ENCODE measurements at places on chromosomes 5 and 9.

- DNase-seq = no peak
These were observed 83.5 kb downstream of the TLR4 start for GRCh38 chr9:117787746-117788145.

- DNase-seq = no peak
These were observed 70.0 kb downstream of the NXNL2 start for GRCh38 chr9:88604836-88605511.

- peak; percentile 1 for DNase-seq
These were observed 267.2 kb downstream of the RAB3C start for GRCh38 chr5:58849921-58850667.

GRCh38 chr9:93390953-93391515 lies 60.5 kb upstream of the FAM120A start:
- no peak for DNase-seq

DNA sequence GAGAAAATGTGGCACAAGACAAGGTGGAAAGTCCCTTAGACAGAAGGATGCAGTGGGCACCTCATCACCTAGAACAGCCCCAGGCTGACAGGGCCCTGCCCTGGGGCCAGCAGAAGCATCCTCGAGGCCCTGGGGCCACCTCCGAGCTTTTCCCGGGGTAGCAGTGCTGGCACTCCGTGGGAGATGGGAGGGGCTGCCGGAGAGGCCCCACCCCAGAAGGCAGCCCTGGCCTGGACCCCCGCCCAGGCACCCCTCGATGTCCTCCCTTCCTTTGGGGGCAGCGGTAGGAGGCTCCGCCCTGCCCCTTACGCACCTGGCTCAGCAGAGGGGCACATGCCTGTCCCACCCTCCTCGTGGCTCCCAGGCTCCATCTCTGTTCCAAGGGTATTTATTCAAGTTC lies 17.7 kb upstream of the NSMF start:
- no peak for DNase-seq

DNA sequence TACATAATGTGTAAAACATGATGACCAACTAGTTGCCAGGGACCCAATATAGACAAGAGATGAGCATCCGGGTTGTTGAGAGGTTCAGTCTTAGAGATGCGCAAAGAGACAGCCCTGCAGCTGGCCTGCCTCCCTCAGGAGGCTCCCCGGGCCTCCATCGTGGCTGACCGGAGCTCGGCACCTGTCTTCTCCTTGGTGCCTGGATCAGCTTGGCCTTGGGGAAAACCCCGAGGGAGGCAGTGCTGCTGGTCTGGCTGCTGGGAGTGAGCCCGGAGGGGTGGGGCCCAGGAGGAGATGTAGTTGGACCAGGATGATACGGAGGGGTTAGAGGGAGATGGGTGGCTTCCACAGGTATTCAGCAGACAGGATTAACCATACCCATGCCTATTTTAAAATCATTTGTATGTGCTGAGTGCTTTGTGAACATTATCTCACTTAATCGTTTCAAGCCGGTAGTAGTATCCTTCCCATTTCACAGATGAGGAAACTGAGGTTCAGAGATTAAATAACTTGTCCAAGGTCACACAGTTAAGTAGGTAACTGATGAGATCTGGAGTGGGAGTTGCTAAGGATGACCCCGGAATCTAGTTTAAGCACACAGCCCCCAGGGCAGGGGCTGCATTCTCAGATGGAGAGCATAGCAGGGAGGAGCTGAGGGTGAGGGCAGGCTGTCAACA lies 173.8 kb downstream of the COL23A1 start:
- no peak for DNase-seq

- DNase-seq = no peak
These were observed 67.0 kb upstream of the ACTBL2 start for GRCh38 chr5:57549566-57549965.

GRCh38 chr9:121798941-121799340 lies 147.5 kb downstream of the DAB2IP start:
- no peak for DNase-seq

DNA sequence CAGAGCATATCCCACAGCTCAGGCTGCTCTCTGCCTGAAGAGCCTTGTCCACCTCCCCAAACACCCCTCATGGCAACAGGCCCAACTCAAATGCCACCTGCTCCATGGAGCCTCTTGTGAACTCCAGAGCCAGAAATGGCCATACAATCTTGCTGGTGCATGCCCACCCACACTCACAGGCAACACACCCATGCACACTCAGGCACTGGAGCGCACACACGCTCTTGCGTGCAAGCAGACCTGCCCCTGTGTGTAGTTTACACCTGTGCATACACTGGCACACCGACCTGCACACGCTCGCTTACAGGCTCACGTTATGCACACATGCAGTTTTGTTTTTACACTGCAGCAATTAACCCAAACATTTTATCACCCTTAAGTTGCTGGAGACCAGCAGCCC lies 40.0 kb downstream of the HRH2 start:
- DNase-seq = no peak

GRCh38 chr5:32455311-32455710 lies 10.8 kb upstream of the ZFR start:
- DNase-seq = no peak

GRCh38 chr9:68672215-68672614 lies 32.8 kb upstream of the PIP5K1B start:
- no peak for DNase-seq

Measured in NCI-H1930 (cell line).